ENCODE measurements at places on chromosomes 2 and 18.

- no peak for DNase-seq
Observed at GRCh38 chr2:141957321-141957720, 173.5 kb downstream of the LRP1B start.

GRCh38 chr2:106863387-106863786 is 22.6 kb downstream of the ST6GAL2 start:
- DNase-seq: no peak

DNA sequence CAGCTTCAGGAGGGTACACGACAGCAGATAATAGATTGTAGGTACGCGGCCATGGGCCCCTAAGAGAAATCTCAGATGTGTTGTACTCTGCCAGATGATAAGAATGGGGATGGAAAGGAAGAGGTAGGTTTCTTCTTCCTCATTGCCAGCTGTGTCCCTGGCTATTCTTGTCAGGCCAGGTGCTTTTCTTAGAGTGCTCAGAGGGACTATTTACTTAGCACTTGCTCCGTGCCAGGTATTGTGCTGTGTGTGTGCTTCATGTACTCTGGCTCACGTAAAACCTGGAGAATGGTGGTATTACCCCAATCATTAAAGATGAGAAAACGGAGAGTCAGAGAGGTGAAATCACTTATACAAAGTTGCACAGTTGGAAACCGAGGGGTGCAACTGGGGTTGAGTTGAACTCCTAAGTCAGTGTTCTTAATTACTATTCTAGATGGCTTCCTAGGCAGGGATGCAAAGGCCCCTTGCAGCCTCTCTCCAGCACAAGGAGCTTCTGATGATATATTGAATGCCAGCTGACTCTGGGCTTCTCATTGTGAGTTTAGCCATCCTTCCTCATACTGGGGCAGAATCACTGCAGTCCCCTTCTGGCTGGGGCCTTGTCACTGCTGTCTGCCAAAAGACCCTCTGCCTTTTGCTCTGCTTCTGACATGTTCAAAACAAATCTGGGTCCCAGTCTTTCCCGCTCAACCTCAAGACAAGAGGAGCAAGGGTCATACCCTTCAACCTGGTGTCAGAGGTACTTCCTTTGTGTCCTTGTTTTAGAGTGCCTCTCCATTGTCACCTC is 60.7 kb downstream of the LYPD1 start:
- DNase-seq: no peak

GRCh38 chr18:12007063-12007462 is 25.8 kb downstream of the IMPA2 start:
- DNase-seq: no peak

GRCh38 chr2:168920504-168921157 is 19.5 kb downstream of the G6PC2 start:
- DNase-seq: peak; percentile 55

GRCh38 chr2:228658998-228659397 is 477.5 kb upstream of the SPHKAP start:
- DNase-seq: no peak

- DNase-seq: no peak
Observed at GRCh38 chr2:15933184-15933845, 7.0 kb upstream of the MYCN start.

- no peak for DNase-seq
Observed at GRCh38 chr18:12777500-12777944, 74.7 kb downstream of the PSMG2 start.

- no peak for DNase-seq
Observed at GRCh38 chr2:19772981-19773380, 128.8 kb downstream of the TTC32 start.

GRCh38 chr2:239828192-239828972 is 196.8 kb downstream of the NDUFA10 start:
- no peak for DNase-seq

- no peak for DNase-seq
Observed at GRCh38 chr2:224793946-224794345, 77.8 kb upstream of the CCDC195 start.

DNA sequence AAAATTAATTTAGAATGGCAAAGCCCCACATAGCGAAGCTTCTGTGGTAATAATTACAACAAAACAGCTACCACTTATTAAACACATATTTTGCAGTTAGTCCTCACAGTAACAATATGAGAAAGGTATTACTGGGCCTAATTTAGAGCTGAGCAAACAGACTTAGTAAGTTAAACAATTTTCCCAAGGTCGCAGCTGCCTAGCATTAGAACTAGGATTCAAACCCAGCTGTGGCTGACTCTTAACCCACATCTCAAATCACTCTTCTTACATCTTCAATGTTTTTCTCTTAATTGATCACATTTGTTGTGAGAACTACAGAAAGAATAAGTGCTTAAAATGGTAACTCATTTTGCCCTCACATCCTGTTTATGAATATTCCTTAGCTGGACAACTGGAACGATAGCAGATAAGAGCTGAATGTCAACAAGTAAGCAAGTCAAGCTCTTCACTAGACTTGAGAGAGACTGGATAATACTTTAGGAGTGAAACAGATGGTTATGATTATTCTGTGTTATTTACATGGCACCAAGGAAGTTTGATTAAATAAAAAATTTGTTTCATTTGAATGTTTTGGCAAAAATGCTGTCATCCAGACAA is 59.4 kb upstream of the TMEM17 start:
- no peak for DNase-seq

DNA sequence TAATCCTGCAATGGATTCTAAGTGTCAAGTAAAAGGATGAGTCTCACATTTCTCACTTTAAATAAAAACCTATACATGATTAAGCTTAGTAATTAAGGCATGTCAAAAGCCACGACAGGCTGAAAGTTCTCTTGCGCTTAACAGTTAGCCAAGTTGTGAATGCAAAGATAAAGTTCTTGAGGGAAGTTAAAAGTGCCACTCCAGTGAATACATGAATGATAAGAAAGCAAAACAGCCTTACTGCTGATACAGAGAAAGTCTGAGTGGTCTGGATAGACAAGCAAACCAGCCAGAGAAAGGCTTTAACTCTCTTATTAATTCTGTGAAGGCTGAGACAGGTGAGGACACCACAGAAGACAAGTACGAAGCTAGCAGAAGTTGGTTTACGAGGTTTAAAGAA is 12.7 kb downstream of the THOC1 start:
- no peak for DNase-seq

DNA sequence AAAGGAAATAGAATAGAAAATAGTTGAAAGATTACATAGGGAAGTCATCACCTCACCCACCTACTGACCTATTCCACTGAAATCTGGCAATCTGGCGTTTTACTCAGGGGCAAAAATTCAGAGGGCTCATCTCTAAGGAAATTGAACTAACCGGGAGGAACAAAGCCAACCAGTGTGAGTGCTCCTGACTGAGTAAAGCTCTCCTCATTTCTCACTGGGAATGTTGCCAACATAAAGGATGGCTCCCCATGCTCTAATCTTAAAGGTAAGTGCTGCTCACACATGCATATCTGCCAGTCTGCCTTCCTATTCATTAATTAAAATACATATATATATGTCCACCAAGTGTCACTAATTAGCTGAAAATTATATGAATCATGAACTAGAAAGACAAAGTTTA is 13.5 kb upstream of the DOK6 start:
- DNase-seq: no peak

DNA sequence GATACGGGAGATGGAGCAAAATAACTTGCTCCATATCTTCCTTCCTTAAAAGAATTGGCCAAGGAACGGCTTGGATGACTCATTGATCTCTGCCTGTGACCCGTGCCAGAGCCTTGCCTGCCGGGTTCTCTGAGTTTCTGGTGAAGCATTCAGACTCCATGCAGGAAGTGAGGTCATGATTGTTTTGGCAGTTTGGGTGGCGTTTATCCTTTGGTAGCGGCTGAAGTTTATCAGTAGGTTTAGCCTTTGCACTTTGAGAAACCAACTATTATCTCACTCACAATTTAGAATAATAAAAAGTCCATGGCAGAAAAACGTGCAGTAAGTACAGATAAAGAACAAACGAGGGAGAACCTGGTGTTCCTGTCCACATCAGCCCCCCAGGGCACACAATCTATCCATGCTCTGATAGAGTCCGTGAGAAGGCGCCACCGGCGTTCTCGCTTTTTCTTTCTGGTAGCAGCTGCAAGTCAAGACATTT is 15.0 kb upstream of the CTAGE1 start:
- no peak for DNase-seq

GRCh38 chr2:198700319-198700718 is 757.4 kb downstream of the SATB2 start:
- no peak for DNase-seq

- no peak for DNase-seq
Observed at GRCh38 chr2:168592181-168592831, 136.2 kb downstream of the CERS6 start.

- DNase-seq: no peak
Observed at GRCh38 chr2:233211548-233211895, 40.0 kb upstream of the ATG16L1 start.

DNA sequence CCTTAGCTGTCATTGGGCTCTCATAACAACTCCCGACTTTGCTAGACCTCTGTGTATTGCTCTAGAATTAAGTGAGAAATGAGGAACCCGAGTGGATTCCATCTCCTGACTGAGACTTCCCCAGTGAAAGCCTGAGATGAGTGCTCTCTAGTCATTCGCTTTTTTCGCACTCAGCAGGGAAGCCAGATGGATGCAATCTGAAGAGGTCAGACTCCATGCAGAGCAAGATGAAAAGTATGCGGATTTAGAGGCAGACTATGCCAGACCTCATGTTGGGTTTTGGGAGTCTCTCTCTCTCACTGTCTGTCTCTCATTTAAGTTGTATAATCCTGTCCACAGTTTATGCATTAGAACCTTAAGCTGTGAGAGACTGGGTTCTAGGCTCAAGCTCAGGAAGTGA is 88.6 kb downstream of the SLC5A7 start:
- no peak for DNase-seq

- no peak for DNase-seq
Observed at GRCh38 chr18:21012308-21012707, 99.3 kb downstream of the ROCK1 start.

- no peak for DNase-seq
Observed at GRCh38 chr2:175732531-175732930, 269.5 kb downstream of the LNPK start.

GRCh38 chr2:220948579-220948978 is 623.5 kb downstream of the EPHA4 start:
- DNase-seq: no peak

DNA sequence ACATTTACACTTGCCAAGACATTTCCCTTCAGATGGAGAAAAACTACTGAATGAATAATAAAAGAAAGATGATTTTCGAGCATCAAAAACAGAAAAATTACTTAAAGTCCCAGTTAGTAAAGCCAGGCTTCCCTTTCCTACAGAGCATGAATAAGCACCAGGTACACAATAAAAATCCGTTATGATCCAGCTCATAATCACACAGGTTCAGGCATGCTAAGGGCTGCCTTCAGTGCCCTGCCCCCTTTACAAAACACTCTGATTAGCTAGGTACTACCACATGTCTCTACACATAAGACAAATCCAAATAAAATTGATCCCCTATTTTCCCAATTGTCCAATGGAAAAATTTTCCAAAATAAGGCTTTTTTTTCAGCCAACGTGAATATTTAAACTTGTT is 413.2 kb upstream of the LRATD1 start:
- DNase-seq: no peak

DNA sequence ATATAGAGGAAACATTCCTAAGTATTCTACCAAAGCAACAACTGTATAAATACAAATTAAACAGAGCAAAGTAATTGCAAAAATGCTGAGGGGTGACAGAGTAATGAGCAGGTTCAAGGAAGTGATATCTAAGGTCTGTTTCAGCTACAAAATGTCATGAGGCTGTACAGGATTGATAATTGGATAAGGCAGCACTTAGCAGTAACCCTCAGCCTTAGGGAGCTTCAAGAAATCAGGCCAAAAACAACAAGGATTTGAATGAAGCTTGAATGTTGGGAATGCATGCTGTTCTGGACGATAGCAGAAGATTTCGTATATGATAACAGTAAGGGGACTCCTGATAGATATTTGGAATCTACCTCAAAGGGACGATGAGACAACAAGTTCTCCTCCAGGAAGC is 142.0 kb upstream of the MMADHC start:
- DNase-seq: no peak

- DNase-seq: no peak
Observed at GRCh38 chr2:186584053-186584452, 5.8 kb upstream of the ITGAV start.

- peak; percentile 36 for DNase-seq
Observed at GRCh38 chr2:222613715-222614331, 42.1 kb downstream of the FARSB start.

DNA sequence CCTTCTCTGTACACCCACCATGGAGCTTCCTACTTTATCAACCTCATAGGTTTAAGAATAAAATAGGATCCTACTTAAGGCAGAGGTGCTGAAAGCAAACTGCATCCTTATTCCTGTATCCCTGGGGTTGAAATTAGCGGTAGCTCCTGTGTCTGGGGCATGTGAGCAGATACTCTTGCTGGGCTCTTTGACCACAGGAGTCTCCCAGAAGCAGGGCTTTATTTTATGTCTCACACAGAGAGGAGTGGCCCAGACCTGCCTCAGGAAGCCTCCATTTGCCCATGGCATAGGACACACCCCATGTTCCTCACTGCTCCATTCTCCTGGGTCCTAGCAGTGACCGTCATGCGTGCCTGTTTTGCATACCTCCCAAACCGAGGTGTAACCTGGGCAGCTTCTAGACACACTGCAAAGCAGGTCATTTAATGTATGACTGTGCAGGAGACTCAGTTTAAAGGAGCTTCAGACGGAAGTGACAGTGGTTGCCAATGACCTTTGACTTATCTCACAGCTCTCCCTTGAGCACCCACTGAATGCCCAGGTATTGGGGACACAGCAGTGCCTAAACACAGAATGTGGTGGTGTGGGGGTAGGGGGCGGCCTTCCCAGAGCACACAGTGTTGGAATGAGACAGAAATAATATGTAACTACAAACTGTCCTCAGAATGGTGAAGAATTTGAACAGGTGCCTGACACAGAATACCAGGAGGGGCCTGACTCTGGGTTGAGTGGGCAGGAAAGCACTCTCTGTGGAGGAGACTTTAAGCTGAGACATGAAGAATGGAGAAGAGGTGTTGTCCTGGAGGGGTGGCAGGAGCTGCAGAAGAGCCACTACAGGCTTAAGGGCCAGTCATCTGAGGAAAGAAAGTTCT is 3.7 kb downstream of the TMEM37 start:
- DNase-seq: no peak

DNA sequence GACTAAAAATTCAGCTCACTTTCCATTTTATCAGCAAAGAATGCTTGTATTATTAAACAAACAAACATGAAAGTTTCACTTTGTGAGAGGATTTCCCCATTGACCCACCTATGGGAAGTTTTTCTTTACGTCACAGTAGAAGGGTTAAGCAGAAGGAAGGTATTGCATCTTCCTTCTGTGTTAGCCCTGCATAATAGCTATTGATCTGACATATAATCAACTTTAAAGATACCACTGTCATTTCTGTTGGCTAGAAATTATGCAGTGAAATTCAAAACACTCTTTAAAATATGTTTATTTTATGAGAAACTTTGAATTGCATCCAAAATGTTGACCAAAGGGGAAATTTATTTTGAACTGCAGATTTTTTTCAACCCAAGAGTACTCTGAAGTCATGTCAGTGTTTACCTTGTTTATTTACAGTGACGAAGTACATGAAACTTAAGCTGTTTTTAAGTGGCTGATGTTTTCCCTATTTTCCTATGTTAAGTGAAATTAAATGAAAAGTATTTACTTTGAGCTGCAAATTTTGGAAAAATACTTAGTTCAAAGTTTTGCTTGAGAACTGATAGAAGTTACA is 566.4 kb downstream of the ZEB2 start:
- no peak for DNase-seq

GRCh38 chr2:126643431-126643830 is 12.5 kb upstream of the GYPC start:
- DNase-seq: no peak
